ENCODE measurements at places on chromosomes 3 and 15.

GRCh38 chr3:185741586-185741985 lies 83.3 kb downstream of the IGF2BP2 start:
- no peak for DNase-seq

DNA sequence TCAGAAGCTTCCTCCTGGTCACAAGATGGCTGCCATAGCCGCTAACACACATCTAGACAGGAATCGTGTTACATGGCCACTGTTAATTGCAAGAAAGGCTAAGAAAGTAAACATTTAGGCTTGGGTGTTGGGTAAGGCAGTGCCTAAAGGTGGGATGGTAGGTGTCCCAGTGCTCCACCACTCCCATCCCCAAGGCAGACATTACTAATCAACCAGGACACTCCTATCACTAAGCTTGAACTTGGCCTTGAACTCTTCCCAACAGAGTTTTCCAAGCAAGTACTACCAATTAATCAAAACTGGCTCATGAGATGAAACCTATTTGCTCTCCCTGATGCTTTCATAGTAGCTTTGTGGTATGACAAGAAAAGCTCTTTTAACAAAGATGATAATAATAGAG lies 37.9 kb upstream of the C3orf80 start:
- no peak for DNase-seq

DNA sequence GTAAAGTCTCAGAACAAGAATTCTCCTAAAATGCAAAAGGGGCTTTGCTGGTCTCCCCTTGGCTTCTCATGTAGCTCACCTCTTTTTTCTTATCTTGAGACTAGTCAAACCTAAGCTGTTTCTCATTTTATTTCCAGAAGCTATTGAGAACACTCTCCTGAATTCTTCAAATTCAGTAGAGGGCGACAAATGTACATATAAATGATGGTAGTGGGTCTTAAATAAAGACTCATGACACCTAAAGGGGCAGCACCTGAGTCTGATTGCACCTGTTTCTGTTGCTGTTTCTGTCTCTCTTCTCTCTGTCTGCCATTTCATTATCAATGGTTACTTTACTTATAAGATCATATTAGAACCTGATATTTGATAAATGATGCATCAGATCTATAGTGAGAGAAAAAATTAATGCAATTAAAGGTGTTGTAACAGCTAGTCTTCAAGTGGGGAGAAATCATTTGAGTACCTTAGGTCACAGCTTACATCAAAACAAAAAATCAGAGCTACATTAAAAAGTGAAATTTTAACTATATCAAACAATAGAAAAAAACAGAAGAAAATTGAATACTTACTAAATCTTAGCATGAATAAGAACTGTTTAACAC lies 7.0 kb downstream of the ADIPOQ start:
- DNase-seq = no peak

- no peak for DNase-seq
Observed at GRCh38 chr3:52983828-52984227, 62.0 kb downstream of the SFMBT1 start.
